Stimulated activated CD8-positive, alpha-beta memory T cell treated with anti-CD3 and anti-CD28 coated beads, Interleukin-4, amount 100 ng/mL, for 1 hour (primary cell): ENCODE measurements at places on chromosomes 7 and 10.

GRCh38 chr7:8491544-8492489 lies 58.4 kb downstream of the NXPH1 start:
- no peak for DNase-seq

DNA sequence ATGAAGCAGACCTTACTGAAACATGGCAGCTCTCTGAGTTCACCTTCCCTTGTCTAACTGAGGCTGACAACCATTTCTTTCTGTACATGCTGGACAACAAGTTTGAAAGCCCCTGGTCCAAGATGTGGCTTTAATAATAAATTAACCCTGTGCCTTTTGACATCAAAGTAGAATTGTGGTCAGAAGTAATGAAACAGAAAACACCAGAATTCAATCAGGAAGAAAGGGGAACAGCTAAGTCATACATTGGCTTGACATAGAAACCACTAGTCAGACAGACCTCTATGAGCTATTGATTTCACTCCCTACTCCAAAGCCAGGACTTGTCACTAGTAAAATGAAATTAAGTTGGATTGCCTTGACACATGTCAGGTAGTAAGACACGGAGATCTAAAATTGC lies 175.2 kb upstream of the ASAH2 start:
- no peak for DNase-seq

DNA sequence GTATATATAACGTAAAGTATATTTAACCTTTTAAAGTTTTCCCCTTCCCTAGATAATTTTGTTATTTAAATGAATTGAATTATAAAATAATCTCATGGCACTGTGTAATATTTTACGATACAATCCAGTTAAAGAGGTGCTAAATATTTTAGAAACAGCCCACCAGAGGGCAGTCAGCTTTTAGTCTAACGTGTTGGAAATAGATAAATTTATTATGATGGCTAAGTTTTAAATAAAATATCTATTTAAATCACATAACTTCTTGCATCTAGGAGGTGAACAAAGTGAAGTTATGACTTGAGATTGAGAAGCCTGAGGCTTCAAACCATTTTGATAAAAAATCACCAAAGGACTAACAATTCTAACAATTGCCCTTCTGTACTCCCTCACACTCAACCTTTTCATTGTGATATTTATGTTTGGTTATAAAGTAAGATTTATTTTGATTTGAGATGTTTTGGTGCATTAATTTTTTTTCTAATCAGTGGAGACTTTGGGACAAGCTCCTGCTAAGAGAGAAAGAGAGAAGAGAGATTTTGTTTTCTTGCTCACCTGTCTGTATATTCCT lies 171.5 kb upstream of the SP4 start:
- no peak for DNase-seq

DNA sequence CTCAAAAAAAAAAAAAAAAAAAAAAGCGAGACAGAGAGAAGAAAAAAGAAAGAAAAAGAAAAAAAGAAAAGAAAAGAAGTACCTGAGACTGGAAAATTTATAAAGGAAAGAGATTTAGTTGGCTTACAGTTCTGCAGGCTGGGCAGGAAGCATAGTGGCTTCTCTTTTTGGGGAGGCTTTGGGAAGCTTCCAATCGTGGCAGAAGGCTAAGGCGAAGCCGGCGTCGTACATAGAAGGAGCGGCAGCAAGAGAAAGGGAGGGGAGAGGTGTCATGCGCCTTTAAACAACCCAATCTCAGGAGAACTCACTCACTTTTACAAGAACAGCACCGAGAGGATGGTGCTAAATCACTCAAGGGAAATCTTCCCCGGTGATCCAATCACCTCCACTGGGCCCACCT lies 272.1 kb upstream of the FOXK1 start:
- no peak for DNase-seq

DNA sequence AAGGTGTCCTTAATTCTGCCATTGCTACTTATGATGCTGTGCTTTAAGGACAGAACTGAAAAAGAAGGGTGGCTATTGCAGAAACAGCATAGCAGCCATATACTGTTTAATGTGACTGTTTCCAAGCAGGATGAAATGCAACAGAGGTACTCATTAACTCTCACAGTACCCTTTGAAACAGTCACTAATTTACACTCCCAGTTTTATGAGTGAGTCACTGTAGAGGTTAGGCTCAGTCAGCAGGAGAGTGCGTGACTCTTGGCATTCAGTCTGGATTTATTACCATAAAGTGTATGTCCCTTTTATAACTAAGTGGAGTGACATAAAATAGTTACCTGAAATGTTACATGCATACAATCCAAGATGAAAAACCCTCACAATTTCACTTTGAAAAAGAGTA lies 27.7 kb downstream of the ALDH18A1 start:
- no peak for DNase-seq

DNA sequence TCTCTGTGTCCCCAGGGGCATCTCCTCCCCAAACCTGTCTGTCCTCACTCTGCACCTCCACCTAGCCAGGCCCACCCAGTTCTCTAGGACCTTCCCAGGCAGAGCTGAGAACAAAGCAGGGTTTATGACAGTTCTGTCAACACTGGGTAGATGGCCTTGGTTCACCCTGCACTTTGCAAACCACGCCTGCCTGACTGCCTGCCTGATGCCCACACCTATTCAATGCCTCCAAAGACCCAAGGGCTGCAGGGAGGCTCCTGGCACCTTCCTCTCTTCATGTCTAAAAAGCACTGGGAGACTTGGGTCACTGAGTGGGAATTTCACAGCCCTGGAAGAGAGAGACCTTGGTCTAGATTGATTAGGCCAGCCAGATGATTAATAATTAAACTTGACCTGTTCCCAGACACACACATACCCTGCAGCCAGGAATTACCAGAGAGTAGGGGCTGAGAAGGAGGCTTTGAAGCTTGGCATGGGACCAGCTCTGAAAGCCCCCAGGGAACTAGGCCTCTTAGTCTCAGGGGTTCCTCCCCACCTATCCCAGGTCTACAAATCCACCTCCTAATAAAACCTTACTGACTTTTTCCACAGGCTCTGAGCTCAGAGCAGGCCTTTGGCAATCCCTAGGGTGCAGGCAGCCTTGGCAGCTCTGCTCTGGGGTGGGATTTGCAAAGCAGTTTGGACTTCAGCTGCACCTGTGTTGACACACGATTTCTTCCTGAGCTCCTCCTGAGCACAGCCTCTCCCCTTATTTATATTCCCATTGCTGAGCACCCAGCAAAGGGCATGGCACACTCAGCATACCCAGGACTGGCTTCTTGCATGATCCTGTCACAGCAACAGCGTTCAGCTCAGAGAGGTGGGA lies 25.7 kb upstream of the PDCD4 start:
- DNase-seq, result no peak

DNA sequence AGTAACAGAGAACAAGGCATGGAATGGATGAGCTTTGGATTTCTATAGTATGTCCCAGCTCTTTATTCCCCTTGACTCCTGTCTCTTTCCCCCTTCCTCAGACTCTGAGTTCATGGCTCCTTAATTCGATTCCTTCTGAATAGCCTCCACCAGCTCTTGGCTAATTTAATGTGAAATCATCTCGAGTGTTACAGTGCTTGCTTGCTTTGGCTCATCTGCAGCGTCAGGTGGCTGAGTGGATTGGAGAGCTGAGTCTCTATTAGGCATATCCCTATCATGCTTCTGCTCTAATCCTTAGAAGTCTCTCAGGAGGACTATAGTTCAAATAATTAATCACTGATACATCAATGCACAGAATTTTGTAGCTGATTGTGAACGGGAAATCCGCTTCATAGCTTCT lies 134.6 kb downstream of the LRRC4 start:
- no peak for DNase-seq

DNA sequence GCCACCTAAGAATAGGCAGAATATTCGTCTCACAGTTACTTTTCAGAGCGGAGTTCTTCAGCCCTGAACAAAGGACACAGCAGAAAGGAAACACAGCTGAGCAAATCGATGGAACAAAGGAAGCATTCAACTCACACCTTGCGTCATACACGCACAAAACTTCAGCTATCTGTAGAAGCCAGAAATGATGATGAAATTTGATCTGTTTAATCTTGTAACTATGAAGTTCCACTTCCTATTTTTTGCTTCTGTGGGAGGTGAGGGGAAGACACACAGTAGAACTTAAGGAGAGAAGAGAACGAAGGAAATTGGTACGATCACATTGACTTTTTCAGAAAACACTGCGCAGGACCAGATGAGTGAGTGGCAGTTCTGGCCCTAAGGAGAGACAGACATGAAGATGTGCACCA lies 26.2 kb downstream of the FAM171A1 start:
- DNase-seq, result no peak

DNA sequence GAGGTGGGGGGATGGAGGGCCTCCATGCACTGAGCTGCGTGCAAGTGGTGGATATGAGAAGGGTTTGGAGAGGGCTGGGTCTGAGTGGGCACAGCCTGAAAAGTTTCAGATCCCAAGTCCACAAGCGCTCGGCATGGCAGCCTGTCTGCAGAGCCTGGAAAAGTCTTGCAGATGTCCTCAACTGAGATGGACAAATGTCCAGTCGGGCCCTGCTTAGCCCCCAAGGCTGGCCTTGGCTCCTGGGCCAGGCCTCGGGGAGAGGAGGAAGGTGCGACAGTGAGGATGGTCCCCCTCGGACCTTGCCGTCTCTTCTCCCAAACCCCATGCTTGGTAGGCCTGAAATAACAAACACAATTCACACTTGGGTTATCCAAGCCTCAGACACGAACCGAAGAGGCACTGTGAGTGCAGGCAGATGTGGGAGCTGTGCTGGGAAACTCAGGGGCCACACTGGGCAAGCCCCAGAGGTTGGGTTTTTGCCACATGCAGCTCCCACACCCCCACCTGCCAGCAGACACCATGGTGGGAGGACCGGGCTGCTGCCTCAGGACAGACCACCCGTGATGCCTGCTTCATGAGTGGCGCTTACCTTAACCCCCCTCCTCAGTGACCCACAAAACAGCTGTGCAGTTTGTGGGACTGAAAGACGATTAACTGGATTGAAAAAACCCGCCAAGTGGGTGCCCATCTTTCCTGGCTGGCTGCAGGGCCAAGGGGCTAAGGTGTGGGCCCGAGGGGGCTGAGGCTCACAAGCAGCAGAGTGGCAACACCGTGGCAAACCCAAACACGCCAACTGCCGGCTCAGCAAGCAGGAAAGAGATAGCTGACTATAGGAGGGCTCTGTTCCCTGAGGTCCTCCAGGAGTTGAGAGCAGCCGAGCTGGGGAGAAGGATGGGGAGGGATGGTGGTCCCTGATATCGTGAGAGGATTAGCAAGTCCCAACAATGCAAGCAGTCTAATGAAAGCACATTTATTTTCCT lies 156.8 kb downstream of the RNF216 start:
- DNase-seq, result no peak

- DNase-seq, result no peak
These were observed 14.3 kb upstream of the KCNIP2 start for GRCh38 chr10:101857802-101858476.

DNA sequence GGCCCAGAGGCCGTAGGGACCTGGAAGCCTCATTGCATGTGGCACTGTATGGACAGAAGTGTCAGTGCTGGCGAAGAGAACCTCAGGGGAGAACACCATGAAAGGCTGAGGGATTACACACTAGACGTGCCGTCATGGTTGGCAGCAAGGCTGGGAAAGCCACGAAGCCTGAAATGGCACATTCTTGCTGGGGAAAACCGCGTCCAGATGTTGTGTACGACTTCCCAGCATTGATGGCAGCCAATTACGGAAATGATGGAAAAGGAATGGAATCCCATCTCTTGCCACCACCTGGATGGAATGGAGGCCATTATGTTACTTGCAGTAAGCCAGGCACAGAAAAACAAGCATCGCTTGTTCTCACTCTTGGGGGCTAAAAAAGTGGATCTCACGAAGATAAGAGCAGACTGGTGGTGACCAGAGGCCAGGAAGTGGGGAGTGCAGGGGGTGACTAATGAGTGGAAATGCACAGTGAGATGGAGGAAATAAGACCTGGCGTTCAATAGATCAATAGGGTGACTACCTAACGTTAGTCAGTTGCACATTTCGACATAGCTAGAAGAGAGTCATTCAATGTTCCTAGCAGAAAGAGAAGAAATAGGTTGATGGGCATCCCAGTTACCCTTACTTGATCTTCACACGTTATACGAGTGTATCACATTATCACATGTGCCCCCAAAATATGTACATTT lies 14.6 kb upstream of the PWWP2B start:
- no peak for DNase-seq
